Forelimb muscle (tissue), 1 donor: ENCODE measurements at places on chromosomes 1 and 21. TPM values are rescaled to one million over a fixed set of nuclear protein-coding genes. Genes with fewer than 3 reads are reported as not detected.

Gene DPM3
- 23.9 TPM for polyA plus RNA-seq

Gene TFAP2E
- 0.59 TPM for polyA plus RNA-seq

GRCh38 chr1:1760715-1761114, 17.6 kb downstream of the NADK start:
- no peak for DNase-seq

- DNase-seq = no peak
Measured at GRCh38 chr1:222767152-222767571, 30.2 kb downstream of the FAM177B start.

DNA sequence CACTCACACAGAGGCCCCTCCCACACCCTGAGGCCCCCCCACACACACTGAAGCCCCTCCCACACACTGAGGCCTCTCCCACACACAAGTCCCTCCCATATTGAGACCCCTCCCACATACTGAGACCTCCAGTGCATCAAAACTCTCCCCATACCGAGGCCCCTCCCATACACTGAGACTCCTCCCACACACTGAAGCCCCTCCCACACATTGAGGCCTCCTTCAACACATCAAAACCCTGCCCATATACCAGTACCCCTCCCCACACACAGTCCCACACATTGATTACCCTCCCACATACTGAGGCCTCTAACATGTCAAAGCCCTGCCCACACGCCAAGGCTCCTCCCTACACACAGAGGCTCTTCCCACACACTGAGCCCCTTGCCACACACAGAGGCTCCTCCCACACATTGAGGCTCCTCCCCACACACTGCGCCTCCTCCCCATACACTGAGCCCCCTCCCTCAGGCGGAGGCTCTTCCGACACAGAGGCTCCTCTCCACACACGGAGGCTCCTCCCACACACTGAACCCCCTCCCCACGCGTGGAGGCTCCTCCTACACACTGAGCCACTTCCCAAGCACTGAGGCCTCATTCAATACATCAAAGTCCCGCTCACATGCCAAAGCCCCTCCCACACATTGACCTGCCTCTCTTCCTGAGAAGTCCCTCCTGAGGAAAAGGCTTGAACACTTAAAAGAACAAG, 392.3 kb downstream of the CAMTA1 start:
- no peak for DNase-seq

DNA sequence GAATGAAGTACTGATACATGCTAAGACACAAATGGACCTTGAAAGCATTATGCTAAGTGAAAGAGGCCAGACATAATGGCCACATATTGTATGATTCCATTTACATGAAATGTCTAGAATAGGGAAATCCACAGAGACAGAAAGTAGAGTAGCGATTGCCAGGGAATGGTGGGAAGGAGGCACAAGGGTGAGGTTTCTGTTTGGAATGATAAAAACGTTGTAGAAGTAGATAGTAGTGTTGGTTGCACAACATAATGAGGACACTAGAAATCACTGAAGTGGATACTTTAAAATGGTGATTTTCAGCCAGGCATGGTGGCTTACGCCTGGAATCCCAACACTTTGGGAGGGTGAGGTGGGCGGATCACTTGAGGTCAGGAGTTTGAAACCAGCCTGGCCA, 97.6 kb upstream of the VANGL1 start:
- no peak for DNase-seq
